Stimulated activated CD4-positive, alpha-beta T cell treated with anti-CD3 and anti-CD28 coated beads, Interleukin-1b, Interleukin-23, amount 100 ng/mL, for 1 hour (primary cell): ENCODE measurements at places on chromosomes 3 and 15.

DNA sequence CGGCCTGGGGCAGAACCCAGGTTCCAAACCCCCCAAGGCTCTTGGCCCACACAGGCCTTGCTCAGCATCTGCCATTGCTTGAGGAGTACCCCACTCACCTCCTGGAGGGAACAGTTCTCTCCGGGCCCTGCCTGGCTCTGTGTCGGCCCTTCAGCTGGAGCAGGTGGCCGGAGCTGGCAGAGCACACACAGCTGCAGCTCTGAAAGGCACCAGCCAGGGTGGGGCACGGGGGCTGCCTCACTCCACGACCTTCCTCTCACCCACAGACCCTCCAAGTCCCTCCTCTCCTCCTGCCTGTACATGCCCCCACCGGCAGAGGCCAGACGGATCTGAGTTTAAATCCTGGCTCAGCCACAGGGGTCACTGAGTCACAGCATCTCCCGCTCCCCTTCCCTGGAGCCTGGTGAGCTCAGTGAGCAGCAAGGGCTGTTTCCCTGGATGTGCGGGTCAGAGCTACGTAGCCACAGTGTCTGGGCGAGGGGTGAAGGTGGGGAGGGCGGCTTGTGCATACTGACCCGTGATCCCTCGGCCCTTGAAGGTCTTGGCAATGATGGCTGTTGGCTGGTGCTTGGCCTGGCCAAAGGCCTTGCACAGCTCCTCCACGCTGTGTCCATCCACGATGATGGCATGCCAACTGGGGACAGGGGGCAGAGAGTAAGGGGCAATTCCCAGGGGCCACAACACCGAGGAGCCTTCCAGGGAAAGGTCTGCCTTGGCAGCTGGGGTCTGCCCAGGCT, 23.0 kb downstream of the TKT start:
- no peak for DNase-seq

DNA sequence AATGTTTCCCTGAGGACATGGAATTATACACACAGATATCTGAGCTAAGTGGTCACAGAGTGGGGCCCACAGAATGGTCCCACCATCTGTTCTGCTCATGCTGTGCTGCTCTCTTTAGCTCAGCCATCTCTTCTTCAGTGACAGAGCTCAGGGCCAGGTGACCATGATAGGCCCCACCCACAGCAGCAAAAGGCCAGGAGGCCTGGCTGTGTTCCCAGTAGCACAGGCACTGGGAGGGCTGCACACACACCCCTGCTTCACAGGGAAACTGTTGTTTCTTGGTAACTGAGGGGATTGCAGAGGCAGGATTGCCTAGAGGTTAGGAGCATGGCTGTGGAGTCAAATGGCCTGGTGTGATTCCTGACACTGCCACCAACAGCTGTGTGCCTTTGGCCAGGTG, 4.8 kb upstream of the FBXW12 start:
- DNase-seq: no peak

GRCh38 chr3:126472277-126473006, 3.2 kb downstream of the ZXDC start:
- DNase-seq: no peak

- DNase-seq: no peak
These were observed 1024.9 kb downstream of the TUSC7 start for GRCh38 chr3:117734496-117734895.

DNA sequence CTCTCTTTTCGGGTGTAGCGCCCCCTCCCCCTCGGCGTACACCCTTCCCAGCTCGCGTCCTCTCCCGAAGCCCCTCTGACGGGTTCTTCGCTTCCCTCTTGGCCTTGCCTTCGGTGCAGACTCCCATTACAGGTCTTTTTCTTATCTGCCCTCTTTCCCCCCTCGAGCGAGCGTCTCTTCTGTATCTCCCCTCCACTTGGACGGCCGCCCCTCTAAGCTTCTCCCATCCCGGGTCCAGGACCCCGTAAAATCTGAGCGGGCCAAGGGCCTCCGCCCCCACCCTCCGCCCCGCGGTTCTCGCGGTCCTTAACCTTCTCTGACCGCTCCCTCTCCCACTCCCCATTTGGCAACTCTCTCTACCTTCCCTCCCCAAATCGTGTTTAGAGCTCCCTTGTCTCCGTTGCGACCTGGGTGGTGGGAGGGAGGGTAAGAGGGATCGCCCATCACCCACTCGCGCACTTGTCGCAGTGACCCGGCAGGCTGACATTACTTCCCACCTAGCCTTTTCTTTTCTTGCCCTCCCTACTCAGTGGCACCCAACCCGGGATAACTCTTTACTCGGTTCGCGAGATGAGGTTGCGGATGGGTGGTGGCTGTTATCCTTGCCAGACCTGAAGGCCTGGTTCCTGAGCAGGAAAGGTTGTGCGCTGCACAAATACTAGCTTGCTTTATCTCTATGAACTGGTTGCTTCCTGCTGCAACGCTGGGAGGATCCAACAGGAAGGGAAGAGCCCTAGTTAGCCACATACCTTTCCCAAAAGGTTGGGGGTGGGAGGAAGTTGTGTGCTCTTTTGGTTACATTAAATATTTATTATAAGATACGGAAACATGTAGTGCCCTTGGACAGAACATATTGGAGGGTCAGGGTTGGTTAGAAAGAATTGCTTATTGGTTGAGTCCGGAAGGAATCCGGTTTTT, 922 bp downstream of the RAB11A start:
- no peak for DNase-seq

DNA sequence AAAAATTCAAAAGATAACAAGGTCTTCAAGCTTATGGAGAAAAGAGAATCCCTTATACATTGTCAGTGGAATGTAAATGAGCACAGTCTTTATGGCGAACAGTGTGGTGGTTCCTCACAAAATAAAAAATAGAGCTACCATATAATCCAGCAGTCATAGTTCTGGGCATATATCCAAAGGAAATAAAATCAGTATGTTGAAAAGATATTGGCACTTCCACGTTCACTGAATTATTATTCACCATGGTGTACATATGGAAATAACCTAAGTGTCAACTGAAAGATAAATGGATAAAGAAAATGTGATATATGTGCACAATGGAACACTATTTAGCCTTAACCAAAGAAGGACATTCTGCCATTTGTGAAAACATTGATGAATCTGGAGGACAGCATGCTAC, 1161.2 kb downstream of the ROBO2 start:
- DNase-seq: no peak

DNA sequence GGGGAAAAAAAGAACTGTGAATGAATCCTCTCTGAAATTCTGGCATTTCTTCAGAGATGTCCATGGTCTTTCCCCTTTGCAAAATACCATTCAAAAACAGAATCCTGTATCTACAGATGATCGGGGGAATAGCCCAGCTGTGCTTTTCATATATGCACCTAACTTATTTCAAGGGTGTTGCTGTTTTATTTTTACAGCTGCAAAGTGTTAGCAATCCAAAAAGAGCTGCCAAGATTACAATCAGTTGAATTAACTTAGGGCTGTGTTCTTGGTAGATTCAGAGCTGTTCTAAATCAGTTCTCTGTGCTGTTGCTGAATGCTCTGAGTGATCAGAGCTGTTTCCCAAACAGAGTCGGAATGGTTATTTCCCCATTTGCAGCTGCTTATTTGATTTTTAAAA, 175.7 kb upstream of the SEMA6D start:
- no peak for DNase-seq

DNA sequence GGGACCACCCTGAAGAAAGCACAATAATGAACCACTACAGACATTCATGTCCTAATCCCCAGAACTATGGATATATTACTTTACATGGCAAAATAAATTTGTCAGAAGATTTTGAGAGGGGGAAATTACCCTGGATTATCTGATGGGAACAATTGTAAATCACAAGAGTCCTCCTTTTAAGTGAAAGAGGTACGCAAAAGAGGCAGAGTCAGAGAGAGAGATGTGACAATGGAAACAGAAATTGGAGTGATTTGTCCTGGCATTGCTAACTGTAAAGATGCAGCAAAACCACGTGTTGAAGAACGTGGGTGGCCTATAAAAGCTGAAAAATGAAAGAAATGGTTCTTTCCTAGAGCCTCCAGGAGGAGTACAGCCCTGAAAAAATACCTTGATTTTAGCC, 1121.4 kb upstream of the ALCAM start:
- DNase-seq: no peak

- no peak for DNase-seq
These were observed 90.2 kb upstream of the CHD2 start for GRCh38 chr15:92809880-92810361.

GRCh38 chr15:65518633-65519285, 1.3 kb upstream of the DPP8 start:
- no peak for DNase-seq

- DNase-seq: no peak
These were observed 810 bp downstream of the PTPRG start for GRCh38 chr3:61562042-61562720.

DNA sequence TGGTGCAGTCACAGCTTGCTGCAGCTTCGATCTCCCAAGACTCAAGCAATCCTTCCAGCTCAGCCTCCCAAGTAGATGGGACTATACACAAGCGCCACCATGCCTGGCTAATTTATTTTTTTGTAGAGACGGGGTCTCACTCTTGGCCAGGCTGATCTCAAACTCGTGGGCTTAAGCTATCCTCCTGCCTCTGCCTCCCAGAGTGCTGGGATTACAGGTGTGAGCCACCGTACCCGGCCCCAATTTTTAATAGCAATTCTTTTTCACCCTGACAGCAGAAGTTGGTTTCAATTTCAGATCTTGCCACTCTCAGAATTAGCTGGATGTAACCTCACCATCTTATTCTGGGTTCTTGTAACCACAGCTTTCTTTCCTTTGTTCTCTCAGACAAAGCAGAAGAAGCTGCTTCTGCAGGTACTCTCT, 64.8 kb downstream of the TRIM71 start:
- DNase-seq: no peak

DNA sequence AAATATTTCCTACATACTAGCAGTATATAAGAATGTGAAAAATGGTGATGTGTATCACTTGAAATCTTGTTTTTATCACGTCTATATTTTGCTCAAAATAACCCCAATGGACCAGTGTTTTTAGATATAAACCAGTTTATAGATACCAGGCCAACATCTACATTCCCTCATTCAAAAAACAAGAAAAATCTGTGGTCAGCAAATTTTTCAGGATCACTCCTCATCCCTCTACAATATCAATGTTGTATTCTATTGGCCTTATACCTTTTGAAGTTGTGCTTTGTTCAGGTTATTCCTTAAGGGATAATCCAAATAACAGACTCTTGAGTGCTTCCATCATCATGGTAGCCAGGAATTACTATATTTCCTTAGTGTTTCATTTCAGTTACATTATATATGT, 332.9 kb upstream of the ARRDC4 start:
- no peak for DNase-seq

GRCh38 chr15:38722236-38722635, 157.6 kb upstream of the RASGRP1 start:
- DNase-seq: no peak

DNA sequence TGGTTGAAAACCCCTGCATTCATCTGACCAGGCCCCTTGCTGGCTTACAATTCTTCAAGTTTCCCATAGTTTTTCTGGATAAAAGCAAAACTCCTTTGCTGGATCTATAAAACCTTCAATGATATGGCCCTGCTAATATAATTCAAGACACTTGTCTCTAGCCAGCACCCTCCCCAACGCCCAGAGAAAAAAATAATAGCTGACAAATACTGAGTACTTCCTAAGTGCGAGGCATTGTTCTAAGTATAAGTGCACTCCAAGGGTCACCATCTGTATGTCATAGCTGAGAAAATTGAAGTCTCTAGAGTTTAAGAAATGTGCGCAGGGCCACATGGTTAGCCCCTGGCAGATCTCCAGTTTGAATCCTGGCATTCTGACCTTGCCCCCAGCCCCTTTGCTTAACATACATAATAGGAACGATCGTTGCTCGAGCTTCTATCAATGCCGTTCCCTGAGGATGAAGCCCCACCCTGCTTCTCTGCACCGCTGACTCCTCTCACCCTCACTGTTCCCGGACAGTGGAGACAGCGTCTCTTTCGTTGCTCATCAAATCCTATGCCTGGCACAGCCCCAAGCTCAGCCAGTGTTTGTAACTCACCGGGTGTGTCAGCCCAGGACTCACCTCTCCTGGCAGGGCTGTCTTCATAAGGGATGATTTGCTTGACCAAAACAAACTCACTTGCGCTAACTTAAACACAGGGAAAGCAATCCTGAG, 377.1 kb upstream of the PROK2 start:
- no peak for DNase-seq

DNA sequence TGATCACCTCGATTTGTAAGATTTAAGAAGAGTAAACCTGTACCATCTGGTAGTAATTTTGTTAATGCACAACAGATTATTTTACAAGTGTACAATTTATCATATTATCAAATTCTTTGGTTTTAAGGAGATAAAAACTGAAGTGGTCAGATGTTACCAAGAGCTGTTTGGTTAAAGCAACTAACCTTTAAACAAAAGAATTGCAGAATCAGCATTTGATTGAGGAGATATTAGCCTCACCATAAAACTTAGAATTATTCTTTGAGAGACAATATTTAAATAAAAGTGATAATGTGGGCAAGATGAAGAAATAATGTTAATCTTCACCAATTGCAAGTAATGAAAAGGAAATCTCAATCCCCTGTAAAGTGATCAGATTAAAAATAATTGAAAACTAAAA, 1034.9 kb downstream of the ROBO1 start:
- DNase-seq: no peak

- DNase-seq: no peak
These were observed 152.1 kb downstream of the NEK10 start for GRCh38 chr3:27216955-27217552.

- no peak for DNase-seq
These were observed 69.3 kb downstream of the FOXB1 start for GRCh38 chr15:60073466-60073840.

DNA sequence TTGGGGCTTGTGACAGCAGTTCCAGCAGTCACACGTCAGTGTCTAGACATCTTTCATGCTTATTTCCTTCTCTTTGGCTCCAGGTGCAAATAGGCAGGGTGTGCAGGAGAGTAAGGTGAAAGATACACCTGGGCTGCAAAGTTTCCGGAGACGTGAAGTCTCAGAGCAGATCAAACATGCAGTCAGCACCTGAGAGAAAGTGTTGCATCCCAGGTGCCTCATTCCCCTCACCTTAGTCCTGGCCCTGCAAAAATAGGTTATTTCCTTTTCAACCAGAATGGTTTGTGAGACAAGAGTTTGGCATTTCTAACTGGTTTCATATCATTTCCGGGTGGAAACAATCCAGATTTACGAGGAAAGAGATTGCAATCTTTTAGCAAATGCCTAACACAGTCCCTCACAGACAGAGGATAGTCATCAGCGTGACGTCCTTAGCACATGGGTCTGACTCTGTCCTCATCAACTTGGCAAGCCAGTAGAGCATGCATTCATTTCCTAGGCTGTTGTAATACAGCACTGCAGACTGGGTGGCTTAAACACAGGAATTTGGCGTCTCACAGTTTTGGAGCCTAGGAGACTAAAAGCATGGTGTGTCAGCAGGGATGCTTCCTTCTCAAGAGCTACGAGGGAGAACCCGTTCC, 58.2 kb upstream of the ARRDC4 start:
- DNase-seq: no peak

GRCh38 chr3:137946356-137946973, 63.5 kb upstream of the CLDN18 start:
- DNase-seq: no peak

- DNase-seq: no peak
These were observed 194.1 kb downstream of the TPRG1 start for GRCh38 chr3:189365609-189366564.

- DNase-seq: no peak
These were observed 266.5 kb upstream of the CADM2 start for GRCh38 chr3:84692261-84692660.
